ENCODE measurements at places on chromosomes 16 and 17.

GRCh38 chr16:64185954-64186353, 935.9 kb downstream of the CDH11 start:
- DNase-seq, result no peak

- DNase-seq, result no peak
Observed at GRCh38 chr16:84486551-84487235, 17.8 kb downstream of the MEAK7 start.

DNA sequence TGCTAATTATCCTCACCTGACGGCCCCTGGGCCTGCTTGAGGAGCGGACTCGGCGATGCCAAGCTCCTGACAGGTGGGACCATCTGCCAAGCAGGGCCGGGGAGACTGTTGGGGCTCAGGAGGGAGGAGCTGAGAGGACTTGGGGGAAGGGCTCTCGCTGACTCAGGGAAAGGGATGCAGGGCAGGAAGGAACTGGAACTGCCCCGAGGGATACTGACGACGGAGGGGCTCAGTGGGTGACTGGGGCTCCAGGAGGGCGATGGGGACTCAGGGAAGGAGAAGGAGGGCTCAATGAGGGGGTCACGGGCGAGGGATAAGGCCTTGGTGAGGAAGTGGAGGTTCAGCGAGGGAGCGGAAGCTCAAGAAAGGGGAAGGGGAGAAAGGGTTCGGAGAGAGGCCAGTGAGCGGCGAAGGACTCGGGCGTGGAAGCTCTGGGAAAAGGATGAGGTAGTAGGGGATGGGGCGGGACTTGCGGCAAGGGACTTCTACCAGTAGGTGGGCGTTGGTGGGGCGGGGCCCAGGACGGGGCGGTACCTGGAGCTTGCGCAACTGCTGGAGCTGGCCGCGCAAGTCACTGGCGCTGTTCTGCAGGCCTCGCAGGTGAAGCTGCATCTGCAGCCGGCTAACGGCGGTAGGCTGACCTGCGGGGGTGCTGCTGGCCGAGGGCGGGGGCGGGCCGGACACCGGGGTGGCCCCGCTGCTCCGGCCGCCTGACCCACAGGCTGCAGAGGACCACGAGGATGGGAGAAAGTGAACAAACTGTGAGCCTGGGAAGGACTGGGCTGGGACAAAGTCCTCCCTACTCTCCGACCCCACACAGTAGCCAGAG, 46.5 kb downstream of the SRCIN1 start:
- DNase-seq, result peak; percentile 94

- no peak for DNase-seq
Observed at GRCh38 chr16:77409311-77409710, 25.5 kb downstream of the ADAMTS18 start.

- no peak for DNase-seq
Observed at GRCh38 chr16:85259115-85259831, 147.0 kb upstream of the CIBAR2 start.

DNA sequence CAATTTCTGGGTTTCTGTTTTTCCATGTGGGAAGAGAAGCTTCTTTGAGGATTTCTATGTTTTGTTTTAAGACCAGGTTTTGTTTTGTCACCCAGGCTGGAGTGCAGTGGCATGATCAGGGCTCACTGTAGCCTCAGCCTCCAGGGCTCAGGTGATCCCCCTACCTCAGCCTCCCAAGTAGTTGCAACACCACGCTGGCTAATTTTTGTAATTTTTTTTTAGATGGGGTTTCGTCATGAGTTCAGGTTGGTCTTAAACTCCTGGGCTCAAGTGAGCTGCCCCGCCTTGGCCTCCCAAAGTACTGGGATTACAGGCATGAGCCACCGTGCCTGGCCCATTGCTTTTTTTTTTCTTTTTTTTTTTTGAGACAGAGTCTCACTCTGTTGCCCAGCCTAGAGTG, 25.5 kb upstream of the TAOK1 start:
- DNase-seq, result no peak

DNA sequence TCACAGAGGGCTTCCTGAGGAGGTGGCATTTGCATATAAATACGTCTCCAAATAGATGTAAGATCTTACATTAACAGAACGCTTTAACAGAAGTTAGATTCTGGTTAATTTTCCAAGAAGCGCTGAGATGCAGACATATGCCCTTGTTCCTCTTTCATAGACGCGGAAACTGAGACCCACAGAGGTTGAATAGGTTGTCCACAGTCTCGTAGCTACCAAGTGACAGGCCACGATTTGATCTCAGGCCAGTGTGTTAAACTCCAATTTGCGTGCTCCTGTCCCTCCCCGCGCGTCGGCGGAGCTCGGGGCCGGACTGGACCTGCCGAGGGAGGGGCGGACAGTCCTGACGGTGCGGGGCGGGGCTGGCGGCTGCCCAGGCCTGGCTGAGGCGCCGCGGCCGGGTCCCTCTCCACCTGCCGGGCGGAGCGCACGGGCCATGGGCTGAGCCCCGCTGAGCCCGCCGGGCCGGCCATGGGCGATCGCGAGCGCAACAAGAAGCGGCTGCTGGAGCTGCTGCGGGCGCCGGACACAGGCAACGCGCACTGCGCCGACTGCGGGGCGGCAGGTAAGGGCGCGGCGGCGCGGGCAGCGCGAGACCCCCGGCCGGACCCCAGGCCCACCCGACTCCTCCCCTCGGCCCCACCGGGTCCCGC, at the start of gene ADAP2:
TSS of gene ADAP2 (plus strand) at position 402 of the 653 bp plus-strand sequence. CDS start at position 472, 70 bp downstream.
- peak; percentile 75 for DNase-seq

DNA sequence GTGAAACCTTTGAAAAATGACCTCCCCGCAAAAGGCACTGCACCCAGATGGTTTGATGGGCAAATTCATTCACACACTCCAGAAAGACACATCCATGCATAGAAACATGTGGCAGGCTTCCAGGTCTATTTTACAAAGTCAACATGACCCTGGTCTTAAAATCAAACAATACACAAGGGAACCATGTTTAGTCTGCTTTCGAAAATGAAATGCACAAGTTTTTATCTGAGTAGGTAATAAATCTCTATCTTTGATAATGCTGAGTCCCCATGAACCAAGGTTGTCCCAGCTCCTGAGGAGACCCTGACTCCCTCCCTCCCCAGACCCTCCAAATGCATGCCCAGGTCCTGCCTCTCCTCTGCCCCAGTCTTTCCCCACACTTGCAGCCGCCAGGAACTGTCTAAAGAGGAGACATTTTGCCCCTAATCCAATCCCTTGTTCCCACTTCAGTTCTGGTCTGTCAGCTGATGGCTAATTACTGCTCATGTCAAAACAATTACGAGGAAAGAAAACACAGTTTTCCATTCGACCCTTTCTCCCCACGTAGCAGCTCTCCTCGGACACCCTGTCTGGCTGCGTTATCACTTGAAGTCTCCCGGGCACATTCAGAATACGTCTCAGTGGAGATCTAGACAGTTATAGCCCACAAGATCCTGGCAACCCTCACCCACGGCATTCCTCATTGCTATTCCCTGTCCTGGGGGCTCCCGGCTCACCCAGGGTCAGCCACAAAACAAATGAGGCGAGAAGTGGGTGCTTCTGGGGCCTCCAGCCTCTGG, 68.8 kb upstream of the RCVRN start:
- DNase-seq, result no peak

DNA sequence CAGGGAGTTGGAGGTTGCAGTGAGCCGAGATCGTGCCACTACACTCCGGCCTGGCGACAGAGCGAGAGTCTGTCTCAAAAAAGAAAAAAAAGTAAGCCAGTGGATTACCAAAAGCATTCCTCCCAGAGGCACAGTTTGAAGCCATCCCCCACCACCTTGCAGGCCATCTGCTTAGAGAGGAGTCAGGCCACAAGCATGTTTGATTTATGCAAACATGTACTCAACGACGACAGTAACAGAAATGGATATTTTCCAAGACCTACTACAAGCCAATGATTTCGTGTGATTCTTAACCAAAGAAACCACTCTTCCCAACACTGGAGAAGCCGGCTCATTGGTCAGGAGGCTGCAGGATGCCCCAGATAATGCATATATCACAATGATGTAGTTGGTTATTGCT, 34.8 kb downstream of the MYH13 start:
- no peak for DNase-seq

- DNase-seq, result no peak
Observed at GRCh38 chr16:23505180-23505665, 5.1 kb downstream of the GGA2 start.

DNA sequence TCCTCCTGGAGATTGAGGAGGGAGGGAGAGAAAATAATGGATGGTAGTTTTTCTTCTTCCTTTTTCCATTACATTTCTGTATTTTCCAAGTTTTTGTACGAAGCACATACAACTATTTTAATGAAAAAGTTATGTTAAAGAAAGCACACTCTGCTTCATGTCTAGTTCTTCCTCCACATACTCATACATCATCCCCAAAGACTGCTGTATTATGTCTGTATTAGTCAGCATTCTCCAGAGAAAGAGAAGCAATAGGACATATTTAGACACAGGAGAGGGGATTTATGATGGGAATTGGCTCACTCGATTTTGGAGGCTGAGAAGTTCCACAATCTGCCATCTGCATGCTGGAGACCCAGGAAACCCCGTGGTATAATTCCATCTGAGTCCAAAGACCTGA, 10.1 kb upstream of the ACSM2A start:
- DNase-seq, result peak; percentile 36

- peak; percentile 68 for DNase-seq
Observed at GRCh38 chr17:58325289-58325726, 3.3 kb downstream of the TSPOAP1 start.

DNA sequence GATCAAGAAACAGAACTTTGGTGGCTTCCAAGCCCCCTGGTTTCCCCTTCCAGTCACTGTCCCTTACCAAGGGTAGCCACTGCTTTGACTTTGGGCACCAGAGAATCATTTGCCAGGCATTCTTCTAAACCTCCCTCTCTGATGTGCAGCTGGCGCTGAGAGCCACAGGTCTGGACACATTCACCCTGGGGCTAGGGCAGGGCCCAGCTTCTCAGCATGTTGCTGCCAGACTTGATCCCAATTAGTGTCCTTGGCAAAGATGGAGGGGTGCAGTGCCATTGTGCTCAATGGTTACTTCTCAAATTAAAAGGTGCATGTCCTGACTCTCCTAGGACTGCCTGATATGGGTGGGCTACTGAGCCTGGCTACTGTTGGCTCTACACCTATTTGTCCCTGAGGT, 7.6 kb upstream of the SLC47A2 start:
- DNase-seq, result no peak

GRCh38 chr17:83145358-83145738, 65.9 kb downstream of the METRNL start:
- DNase-seq, result no peak

GRCh38 chr17:45332989-45333701, 16.3 kb upstream of the MAP3K14 start:
- DNase-seq, result no peak

- no peak for DNase-seq
Observed at GRCh38 chr17:42783062-42783790, 2.8 kb downstream of the WNK4 start.

DNA sequence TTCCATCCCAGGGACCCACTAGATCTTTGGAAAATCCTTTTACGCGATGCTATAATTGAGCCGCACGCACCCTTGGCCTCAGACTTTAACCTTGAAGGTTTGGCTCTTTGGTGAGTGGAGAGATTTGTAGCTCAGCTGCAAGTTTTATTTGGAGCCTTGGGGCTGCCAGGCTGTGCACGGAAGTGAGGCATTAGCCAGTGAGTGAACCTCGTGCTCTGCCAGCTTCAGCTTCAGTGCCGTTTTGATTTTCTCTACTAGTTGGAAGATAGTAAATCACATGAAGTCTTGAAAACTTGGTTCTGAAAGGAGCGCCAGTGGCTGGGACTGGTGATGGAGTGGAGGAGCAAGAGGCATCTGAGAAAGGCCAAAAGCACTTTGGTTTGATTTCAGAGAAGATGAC, 17.3 kb downstream of the CRHR1 start:
- no peak for DNase-seq

DNA sequence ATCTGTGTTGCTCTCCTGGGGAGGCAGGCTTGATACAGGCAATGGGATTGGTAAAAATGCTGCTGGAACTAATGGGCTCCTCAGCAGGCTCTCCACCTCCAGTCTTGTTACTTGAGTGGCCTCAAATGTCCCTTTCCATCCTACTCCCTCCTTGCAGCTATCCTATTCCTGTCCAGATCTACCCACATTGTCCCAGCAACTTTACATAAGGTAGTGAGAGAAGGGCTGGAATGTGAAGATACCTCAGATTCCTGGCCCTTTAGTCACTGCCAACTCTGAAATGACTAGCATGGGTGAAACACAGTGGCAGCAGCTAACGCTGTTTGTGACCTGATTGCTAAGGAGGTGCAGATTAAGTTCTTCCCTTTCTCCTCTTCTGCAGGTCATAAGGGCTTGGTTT, 210.1 kb upstream of the HS3ST4 start:
- no peak for DNase-seq

GRCh38 chr17:81473019-81473418, 39.6 kb downstream of the ACTG1 start:
- no peak for DNase-seq

- DNase-seq, result peak; percentile 45
Observed at GRCh38 chr16:30094541-30095165, 1.4 kb downstream of the YPEL3 start.

DNA sequence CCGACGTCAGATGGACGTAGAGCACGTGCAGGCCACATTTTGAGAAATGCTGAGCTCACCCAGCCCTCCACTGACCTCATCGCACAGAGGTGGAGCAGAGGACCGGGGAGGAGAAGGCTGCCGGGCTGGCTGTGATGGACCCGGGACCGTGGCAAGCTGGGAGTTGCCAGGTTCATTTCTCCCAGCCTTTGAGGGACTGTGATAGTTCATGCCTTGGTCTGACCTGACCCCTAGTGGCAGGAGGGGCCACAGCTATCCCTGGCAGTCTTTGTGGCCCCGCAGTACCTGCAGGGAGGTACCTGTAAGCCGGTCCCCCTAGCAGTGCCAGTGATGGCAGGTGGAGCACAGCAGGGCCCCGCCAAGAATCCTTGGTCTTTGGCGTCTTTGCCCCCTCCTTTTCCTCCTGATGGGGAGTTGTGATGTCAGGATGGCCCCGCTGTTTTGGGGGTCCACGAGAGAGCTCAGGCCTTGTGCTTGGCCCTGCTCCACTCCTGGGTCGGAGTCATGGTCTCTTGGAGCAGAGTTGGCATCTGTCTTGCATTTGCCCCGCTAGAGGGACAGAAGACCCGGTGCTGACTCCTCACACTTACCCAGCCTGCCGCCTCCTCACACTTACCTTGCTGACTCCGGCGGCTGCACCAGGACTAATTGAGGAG, 50.4 kb downstream of the OR1D5 start:
- DNase-seq, result peak; percentile 86

- peak; percentile 85 for DNase-seq
Observed at GRCh38 chr17:41917192-41917591, 1.6 kb downstream of the ACLY start.

DNA sequence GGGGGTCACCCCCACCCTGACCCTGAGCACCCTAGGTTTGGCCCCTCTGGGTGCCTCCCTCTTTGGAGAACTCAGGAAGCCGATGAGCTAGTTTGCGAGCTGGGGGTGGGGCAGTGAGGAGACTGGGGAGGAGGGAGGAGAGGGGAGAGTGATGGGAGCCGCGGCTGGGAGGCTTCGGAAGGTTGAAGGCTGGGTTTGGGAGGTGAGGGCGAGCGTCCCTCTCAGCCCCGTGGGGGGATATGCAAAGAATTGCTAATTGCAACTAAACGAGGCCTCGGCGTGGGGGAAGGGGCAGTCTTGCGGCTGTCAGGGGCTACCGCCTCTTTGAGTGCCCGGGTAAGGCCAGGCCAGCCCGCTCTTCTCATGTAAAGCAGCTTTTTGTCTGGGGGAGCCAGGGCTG, 17.6 kb upstream of the FZD2 start:
- DNase-seq, result no peak

GRCh38 chr17:49434821-49435670, 20.4 kb upstream of the PHB1 start:
- peak; percentile 69 for DNase-seq

GRCh38 chr16:22634954-22635353, 124.3 kb downstream of the NPIPB5 start:
- no peak for DNase-seq

GRCh38 chr17:50889528-50890118, 23.5 kb upstream of the TOB1 start:
- peak; percentile 23 for DNase-seq

- no peak for DNase-seq
Observed at GRCh38 chr17:56982312-56982711, 4.4 kb downstream of the SCPEP1 start.

Data from stomach (tissue), 19 donors.